ENCODE measurements at places on chromosomes 5 and 9. TPM values are rescaled to one million over a fixed set of nuclear protein-coding genes. Genes with fewer than 3 reads are reported as not detected.

- DNase-seq, result peak; percentile 40
Measured at GRCh38 chr5:134100283-134101091, 14.0 kb upstream of the TCF7 start.

- DNase-seq, result no peak
Measured at GRCh38 chr5:87210743-87211142, 56.9 kb upstream of the RASA1 start.

- DNase-seq, result no peak
Measured at GRCh38 chr9:109887079-109887478, 107.1 kb downstream of the PALM2AKAP2 start.

- DNase-seq, result no peak
Measured at GRCh38 chr9:109342878-109343277, 22.0 kb upstream of the EPB41L4B start.

The UBE2QL1 gene
- total RNA-seq, result 1.9 TPM

DNA sequence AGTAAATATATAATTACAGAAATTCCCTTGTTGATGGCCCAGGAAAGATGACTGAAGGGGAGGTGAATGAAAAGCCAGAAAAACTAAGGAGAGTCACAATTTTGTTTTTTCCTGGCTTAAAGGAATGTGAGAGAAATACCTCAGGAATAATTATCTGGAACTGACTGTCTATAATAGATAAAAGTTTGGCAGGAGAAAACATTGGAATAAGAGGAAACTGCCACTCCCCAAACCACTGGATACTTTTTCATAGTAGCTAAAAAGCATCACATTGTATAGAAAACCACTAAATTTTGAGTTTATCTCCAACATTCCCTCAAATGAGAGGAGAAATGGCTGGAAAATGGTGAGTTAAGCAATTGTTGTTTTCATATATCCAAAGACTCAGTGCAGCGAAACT lies 326.0 kb downstream of the NPR3 start:
- DNase-seq, result no peak

GRCh38 chr9:12889402-12890106 lies 114.7 kb downstream of the LURAP1L start:
- DNase-seq, result no peak

- no peak for DNase-seq
Measured at GRCh38 chr9:137273095-137273490, 4.4 kb upstream of the TOR4A start.

DNA sequence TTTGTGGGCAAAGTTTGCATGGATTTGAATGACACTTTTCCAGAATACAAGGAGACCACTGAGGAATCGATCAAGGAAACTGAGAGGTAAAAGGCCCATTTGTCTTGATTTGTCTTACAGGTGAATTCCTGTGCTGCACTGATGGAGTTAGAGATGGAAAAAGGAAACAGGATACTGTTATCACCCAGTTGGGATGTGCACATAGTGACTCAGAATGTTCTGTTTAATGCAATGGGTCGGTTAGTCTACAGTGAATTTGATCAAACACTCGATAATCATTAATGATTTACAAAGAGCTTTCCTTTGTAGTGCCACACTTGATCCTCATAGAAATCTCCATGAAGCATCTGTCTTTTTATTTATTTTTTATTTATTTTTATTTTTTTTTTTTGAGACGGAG lies 64.7 kb downstream of the GDA start:
- no peak for DNase-seq

- DNase-seq, result no peak
Measured at GRCh38 chr9:127084076-127085039, 38.1 kb downstream of the ANGPTL2 start.

The TCF7 gene
- 15.2 TPM for total RNA-seq

- no peak for DNase-seq
Measured at GRCh38 chr5:91312698-91313097, 70.4 kb downstream of the ARRDC3 start.

DNA sequence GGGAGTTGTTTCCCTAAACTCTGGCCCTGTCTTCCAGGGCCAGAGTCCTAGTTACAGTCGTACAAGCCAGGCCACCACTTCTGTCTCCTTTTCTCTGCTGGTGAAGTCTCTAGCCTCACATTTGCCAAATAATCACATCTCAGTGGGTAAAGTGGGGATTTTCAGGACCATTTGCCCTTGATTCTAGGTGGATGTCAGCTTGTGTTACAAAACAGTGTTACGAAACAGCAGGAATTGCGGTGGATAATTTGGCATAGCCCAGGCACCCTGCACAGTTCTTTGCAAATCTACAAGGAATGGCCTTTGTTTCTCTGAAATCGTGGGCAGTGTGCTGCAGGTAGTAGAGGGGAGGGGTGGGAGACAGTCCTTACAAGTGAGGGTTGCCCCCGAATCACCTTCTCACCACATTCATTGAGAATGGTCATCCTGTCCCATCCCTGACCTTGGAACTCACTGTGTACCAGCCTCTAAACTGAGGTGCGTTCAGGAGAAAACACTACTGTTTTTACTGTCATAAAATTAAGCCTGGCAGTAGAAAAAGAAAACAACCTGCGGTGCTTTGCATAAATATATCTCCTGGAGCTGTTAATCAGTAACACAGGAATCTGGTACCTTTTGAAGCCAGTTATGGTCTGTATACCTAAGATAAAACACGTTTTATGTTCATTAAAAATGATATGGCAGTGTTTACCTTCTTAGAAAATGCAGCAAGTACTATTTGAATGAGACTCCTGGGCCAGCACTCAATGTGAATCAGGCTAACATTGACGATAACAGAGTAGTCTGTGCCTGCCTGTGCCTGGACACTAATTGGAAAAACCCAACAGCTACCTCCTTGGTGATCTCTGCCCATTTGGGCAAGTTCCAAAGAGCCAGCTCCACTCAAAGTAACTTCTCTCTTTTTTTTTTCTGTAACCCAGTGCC lies 44.3 kb downstream of the CYSTM1 start:
- no peak for DNase-seq

DNA sequence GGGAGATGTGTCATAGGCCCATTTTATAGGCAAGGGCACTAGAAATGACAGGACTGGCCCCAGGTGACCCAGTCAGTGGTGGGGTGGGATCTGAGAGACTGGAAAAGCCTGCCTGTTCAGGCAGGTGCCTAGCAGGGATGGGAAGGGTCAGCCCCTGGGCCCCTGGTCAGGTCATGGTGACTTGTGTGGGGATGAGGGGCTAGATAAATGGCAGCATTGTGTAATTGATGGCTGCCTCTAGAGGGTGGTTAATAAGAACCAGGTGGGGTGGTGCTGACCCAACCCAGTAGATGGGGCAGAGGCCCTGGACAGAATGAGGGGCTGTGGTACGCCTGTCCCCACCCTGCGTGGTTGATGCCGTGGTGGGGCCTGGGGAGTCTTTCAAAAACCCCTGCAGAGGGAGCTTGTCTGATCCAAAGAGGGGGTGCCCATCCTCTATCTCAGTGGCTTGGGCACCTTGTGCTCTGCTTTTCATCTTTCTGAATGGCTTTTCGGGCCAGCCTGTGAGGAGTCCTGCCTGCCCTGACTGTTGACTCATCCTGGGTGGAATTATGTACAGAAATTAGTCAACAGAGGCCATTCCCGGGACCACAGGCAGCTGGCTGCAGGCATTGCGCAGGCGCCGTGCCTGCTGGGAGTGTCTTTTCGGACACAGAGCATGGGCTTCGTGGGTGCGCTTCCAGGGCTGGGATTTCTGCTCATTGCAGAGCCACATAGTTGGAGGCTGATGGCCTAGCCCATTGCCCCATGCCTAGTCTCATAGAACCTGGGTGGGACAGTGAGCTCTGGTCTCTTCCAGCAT lies 93.6 kb upstream of the PITX1 start:
- no peak for DNase-seq

GRCh38 chr5:77630114-77630680 lies 8.3 kb downstream of the OTP start:
- DNase-seq, result peak; percentile 59

- no peak for DNase-seq
Measured at GRCh38 chr5:34057118-34057517, 14.1 kb upstream of the C1QTNF3 start.

DNA sequence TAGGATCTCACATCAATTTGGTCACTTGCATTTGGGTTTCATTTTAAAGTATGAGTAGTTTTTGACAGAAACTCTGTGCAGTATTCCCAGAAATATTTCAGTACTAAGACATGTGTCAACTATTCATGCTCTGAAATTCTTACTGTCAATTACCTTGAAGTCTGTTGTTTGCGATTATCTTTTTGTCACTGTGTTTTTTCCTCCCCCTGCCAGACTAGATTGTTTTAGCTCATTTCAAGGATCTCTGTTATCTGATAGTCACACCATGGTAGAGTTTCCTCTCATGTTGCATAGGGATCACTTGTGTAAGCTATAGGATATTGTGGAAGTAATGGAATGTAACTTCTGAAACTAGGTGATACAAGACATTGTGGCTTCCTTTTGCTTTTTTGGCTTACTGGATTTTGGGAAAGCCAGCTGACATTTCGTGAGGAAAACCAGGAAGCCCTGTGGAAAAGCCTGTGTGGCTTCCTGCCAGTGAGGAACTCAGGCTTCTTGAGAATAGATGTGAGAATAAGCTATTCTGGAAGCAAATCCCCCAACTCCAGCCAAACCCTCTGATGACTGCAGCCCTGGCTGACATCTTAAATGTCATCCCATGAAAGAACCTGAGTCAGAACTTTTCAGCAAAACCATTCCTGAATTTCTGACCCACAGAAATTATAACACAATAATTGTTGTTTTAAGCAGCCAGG lies 122.2 kb downstream of the FGF10 start:
- peak; percentile 18 for DNase-seq

- DNase-seq, result no peak
Measured at GRCh38 chr5:76682387-76682786, 33.5 kb upstream of the F2R start.

- no peak for DNase-seq
Measured at GRCh38 chr5:20683241-20683940, 695.4 kb upstream of the CDH18 start.

DNA sequence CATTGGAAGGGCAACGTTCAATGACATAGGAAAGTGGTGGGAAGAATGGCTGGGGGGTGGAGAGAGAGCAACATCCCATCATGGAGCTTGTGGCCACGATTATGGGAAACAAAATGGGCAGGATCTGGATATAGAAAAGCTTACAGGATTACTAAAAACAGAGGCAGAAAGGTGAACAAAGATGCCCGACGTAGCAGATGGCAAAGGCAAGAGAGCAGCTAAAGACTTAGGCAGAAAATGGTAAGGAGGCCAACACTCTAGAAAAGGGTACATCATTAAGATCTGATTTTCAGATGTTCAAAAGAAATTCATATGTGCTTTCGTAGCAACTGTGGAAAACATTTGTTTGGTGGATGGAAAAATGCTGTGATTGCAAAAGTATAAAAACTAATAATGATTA lies 102.5 kb downstream of the OTULIN start:
- DNase-seq, result no peak

DNA sequence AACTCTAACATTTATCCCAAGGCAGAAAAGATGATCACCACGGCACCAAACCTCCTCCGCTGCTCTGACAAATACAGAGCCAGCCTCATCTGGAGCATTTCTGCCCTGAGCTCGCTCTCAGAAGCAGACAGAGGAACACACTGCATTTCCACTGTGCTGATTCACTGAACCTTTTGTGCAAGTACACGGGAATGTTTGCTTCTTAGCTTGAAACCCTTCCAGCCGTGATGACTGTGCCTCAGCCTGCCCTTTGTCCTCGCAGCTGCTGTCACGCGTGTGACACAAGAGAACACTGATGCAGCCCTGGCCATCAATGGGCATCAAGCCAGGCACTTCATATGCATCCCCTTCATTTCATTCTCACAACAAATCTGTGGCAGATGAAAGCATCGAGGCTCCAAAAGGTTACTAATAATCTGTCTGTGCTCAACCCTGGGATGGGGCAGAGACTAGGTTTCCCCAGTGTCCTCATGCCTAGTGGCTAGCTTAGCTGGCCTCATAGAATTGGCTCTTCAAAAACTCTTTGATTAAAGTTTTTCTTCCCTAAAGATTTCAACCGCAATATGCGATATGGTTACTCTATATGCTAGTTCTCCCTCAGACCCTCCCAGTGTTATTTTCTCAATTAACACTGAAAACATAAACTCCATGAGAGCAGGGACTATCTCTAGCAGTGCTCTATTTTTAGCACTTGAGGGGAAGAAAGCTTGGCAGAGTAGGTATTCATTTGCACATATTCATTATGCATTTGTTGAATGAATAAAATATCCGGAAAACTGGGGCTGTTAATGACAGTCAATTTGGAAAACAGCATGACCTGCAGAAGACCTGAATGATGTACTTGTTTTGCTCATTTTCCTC lies 7.3 kb downstream of the CDC14B start:
- DNase-seq, result peak; percentile 58

The STOM gene
- total RNA-seq, result 53.6 TPM

The TOR4A gene
- 4.5 TPM for total RNA-seq

- no peak for DNase-seq
Measured at GRCh38 chr9:81595887-81596543, 93.3 kb downstream of the TLE1 start.

DNA sequence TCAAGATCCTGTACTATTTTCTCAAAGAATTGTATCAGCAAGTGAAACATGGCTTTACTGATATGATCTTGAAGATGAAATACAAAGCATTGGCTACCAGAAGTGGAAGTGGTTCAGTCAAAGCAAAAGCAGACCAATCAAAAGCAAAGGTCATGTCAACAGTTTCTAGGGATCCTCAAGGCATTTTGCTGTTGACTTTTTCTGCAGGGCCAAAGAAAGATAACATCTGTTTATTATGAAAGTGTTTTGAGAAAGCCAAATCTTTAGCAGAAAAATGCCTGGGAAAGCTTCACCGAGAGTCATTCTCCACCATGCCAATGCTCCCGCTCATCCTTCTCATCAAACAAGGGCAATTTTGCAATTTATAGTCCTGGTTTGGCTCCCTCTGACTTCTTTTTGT lies 90.3 kb upstream of the ACO1 start:
- no peak for DNase-seq

DNA sequence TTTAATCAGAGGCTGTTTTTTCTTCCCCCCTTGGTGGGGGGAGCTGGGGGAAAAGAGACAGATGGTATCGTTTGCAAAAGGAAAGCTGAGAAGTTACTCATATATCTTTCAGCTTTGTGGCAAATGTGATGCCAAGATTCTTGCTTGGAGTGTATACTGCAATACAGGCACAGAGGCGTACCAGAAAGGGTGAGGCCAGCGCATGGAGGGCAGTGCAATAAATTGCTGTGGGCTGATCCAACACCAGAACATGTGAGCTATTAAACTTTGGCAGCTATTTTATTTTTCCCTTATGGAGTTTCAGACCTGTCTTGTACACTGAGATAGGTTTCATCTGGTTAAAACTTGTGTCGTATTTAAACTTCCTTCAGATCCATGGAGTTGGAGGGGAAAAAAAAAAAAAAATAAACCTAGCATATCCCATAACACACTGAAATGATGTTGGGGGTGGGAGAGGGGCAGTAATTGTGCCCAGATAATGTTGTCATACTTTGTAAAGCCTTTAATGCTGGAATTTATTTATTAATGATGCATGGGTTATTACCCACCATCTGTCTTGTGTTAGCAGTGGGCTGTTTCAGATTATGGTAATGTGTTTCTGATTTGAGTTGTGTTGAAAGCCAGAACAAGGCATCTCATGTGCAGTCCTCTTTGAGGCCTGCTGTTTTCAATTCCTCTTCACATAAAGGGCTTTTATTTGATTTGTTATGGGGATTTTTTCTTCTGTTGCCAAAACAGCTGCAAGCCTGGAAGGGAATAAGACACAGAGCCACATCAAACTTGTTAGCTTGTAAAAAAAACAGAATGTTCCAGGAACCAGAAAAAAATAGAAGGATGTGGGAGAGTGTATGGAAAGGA lies 891.3 kb downstream of the TLE1 start:
- DNase-seq, result peak; percentile 16

- DNase-seq, result no peak
Measured at GRCh38 chr5:61307611-61308010, 24.4 kb upstream of the ZSWIM6 start.
